Activated CD4-positive, alpha-beta T cell treated with anti-CD3 and anti-CD28 coated beads for 1 hour (primary cell): ENCODE measurements at places on chromosomes 6 and 20.

DNA sequence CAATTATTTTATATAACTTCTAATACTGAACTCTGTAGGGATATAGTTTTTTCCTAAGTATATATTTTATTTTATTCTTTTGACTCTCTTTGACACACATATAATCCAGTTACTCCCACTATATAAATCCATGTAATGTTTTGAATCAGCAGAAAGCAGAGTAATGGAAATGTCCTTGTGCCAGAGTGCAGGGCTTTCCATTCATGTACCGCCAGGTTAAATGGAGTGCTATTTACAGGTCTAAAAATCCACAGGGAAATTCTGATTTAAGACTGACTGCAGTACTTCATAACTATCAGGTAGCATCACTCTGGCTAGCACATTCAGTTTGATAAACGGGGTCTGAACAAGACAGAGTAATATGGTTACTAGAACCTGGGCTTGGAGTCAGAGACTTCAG lies 626.8 kb downstream of the COL12A1 start:
- no peak for DNase-seq

GRCh38 chr20:7758406-7758805 lies 181.9 kb downstream of the HAO1 start:
- DNase-seq, result no peak

DNA sequence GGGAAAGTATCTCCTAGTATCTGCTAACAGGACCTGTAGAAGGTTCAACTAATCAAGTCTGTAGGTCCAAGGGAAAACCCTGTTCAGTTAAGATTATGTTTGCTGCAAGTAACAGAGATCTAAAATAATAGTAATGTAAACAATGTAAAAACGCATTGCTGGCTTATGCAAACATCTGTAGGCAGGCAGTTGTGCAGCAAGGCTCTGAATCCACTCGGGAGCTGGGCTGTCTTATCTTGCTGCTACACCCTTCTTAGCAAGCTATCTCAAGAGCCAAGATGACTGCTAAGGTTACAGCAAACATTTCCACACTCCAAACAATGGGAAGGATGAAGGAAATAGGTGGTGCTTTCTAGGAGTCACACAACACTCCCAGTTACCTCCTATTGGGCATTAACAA lies 397.3 kb upstream of the NRSN1 start:
- DNase-seq, result no peak

DNA sequence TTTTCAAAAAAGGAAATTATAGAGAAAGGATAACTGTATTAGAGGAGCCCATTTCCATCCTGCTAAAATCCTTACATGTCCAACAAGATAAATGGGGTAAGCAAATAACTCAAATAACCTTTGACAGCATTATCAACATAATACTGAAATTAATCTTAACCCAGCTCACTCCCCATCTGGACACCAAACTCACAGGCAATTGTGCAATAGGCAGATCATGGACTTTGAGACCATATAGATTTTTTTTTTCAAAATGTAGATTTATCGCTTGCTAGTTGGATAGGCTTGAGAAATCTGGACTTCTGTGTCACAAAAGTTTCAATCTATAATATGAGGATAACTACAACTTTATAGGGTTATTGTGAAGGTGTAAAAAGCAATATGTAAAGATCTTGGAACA lies 134.4 kb upstream of the ASCC3 start:
- no peak for DNase-seq

DNA sequence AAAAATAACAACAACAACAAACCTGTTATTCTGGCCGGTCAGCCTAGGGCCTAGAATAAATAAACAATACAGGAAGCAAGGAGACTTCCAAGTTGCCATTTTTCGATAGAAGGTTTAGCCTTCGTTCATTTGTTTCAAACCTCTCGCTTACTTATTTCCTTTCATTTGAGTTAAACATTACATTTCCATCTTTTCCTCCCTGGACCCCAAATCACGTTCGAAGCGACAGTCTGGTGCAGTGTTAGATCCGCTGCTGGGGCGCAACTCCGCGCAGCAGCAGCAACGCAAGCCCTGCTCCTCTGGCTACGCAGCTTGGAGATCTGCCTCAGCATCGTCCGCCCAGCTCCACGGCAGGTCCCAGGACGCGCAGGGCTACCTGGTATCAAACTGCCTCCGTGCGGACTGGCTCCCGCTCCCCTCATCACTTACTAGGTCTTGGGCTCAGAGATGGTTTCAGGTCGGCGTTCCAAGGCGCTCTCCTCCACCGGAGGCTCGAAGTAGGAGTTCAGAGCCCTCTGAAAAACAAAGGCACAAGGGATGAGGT lies 530 bp downstream of the TDP2 start:
- peak; percentile 32 for DNase-seq

GRCh38 chr6:75933387-75933975 lies 139.0 kb downstream of the IMPG1 start:
- no peak for DNase-seq

- DNase-seq, result no peak
These were observed 11.8 kb downstream of the C20orf203 start for GRCh38 chr20:32661820-32662528.
